ENCODE measurements at places on chromosomes 13 and 19.

GRCh38 chr13:99656844-99657381 is 155.6 kb downstream of the TM9SF2 start:
- DNase-seq = no peak

DNA sequence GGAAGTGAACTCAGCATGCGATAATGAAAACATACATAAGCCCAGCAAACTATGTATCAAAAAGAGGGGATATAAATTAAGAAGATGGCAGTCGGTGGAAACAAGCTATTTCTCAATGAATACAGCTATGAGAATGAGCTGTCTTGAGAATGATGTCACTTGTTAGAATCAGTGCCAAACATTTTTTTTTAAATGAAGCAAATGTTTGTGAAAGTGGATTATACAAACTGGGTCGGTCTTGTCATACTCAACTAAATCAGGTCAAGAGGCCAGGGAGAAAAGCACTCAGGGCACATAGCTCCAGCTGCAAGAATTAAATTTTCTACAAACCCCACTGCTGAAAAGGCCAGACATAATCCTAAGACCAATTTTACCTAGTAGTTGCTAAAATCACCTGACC is 1048.4 kb downstream of the SLITRK1 start:
- DNase-seq = no peak

GRCh38 chr13:40682449-40683240 is 16.2 kb upstream of the FOXO1 start:
- DNase-seq = no peak

DNA sequence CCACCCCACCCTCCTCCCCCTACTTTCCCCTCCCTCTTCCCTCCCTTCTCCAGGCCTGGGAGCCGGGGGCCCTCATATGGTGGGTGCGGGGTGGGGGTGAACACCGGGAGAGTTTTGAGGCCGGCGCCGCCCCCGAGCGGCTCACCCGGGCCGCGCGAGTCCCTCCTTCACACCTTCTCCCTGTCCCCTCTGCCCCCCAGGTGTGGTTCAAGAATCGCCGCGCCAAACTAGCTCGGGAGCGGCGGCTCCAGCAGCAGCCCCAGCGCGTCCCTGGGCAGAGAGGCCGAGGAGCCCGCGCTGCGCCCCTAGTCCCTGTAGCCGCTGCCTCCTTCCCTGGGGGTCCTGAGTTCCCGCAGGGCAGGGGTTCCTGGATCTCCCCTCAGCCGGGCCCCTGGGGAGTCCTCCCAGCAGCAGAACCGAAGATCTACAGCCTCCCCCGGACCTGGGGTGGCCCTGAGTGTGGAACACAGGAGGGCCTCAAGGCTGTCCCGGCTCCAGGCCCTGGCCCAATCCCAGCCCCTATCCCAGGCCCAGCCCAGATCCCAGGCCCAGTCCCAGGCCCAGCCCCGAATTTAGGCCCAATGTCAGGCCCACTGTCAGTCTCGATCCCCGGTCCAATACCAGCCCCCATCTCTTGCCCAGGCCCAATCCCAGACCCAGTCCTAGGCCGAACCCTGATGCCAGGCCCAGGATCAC is 1.7 kb downstream of the TPRX2 start:
- DNase-seq = no peak

- no peak for DNase-seq
Observed at GRCh38 chr19:49297403-49297802, 27.6 kb downstream of the SLC6A16 start.

Measured in NCI-H187 treated with DMSO at 0.1 percent for 48 hours (cell line).